ENCODE measurements at places on chromosomes 11 and 22.

DNA sequence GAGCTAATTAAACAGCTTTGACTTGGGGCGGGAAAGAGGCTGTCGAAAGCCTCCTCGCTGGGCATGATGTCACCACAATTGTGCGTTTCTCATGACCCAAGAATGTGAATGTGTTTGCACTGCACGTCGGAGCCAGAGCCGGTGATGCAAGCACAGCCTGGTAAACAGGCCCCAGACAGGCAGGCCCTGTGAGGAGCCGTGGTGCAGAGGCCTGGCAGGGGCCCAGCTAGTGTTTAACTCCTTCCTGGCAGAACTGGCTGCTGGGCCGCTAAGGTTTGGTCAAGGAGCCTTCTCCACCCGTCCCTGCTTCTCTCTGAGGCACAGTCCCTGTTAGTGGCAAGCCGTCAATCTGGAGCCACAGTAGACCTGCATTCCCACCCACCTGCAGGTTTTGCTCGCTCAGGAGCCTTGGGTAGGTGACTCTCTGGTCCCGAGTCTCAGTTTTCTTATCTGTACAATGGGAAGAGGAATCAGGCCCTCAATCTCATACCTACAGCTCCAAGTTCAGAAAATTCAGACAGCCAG, 25.4 kb upstream of the SMTN start:
- no peak for DNase-seq

- DNase-seq = no peak
Observed at GRCh38 chr11:108220721-108221336, 1.6 kb downstream of the NPAT start.

DNA sequence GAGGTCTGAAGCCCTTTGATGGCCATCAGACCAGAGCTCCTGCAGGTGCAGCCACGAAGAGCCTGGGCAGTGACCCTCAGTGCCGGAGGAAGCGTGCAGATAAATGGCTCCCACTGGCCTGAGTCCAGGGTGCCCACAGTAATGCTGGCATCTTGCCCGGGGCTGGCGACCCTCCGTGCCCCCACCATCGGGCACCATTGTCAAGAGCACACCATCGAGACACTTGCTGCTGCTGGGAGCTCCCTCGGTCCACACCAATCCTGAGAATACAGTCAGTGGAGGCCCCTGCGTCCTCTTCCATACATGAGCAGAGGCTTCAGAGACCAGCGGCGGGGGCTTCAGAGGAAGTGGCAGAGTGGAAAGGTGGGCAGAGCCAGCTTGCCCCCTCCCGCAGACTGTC, 1448.3 kb downstream of the BRD1 start:
- DNase-seq = no peak

- no peak for DNase-seq
Observed at GRCh38 chr22:50439871-50440331, 34.9 kb downstream of the SBF1 start.

- no peak for DNase-seq
Observed at GRCh38 chr11:133271206-133271605, 261.1 kb downstream of the OPCML start.

- no peak for DNase-seq
Observed at GRCh38 chr22:46815559-46815895, 53.1 kb downstream of the TBC1D22A start.
